A549 treated with CORT108297 at 1 μM for 4 hours (cell line): ENCODE measurements at places on chromosomes 12 and 14. TPM values are rescaled to one million over a fixed set of nuclear protein-coding genes. Genes with fewer than 3 reads are reported as not detected.

The NFE2 gene
- 0.11 to 0.14 TPM (median 0.12 TPM) in 3 of 5 replicates, not detected in the others for total RNA-seq

The CRIP1 gene
- total RNA-seq, result 1,711 to 1,965 TPM (median 1,885 TPM) in 5 replicates

The AKAP3 gene
- total RNA-seq, result 0.07 to 0.36 TPM (median 0.18 TPM) in 5 replicates

The HOXC6 gene
- total RNA-seq, result 4.4 to 5.7 TPM (median 4.9 TPM) in 5 replicates

The CLEC14A gene
- not detected in 5 replicates for total RNA-seq

The CYP46A1 gene
- 0.09 to 0.22 TPM (median 0.15 TPM) in 5 replicates for total RNA-seq

The VWF gene
- total RNA-seq, result 0.08 to 0.29 TPM (median 0.13 TPM) in 5 replicates

The KRT71 gene
- total RNA-seq, result 0.05 TPM in 1 of 5 replicates, not detected in the others

The IL31 gene
- not detected in 5 replicates for total RNA-seq

The NR2C1 gene
- total RNA-seq, result 22.8 to 27.5 TPM (median 26.0 TPM) in 5 replicates

The IAPP gene
- not detected in 5 replicates for total RNA-seq

The MANSC1 gene
- 3.2 to 4.3 TPM (median 3.9 TPM) in 5 replicates for total RNA-seq

The ANKRD33 gene
- total RNA-seq, result 0.08 to 0.12 TPM in 2 of 5 replicates, not detected in the others

The AICDA gene
- total RNA-seq, result 0.05 to 0.13 TPM (median 0.11 TPM) in 4 of 5 replicates, not detected in the other

The CCDC38 gene
- total RNA-seq, result 0.06 to 0.15 TPM (median 0.09 TPM) in 5 replicates

The KRT82 gene
- total RNA-seq, result not detected in 5 replicates

The HOXC4 gene
- total RNA-seq, result 2.2 to 4.3 TPM (median 3.6 TPM) in 5 replicates

The CCDC177 gene
- 0.02 to 0.03 TPM in 2 of 5 replicates, not detected in the others for total RNA-seq

The CISTR gene
- not detected in 5 replicates for total RNA-seq

The RFX4 gene
- total RNA-seq, result not detected in 5 replicates

The OR4E1 gene
- total RNA-seq, result not detected in 5 replicates

The RPS6KA5 gene
- total RNA-seq, result 2.7 to 3.8 TPM (median 3.6 TPM) in 5 replicates

The HECTD1 gene
- 56.4 to 79.7 TPM (median 57.9 TPM) in 5 replicates for total RNA-seq

The FAM186B gene
- 0.08 to 0.16 TPM (median 0.12 TPM) in 5 replicates for total RNA-seq
